ENCODE measurements at places on chromosomes 5 and 9.

DNA sequence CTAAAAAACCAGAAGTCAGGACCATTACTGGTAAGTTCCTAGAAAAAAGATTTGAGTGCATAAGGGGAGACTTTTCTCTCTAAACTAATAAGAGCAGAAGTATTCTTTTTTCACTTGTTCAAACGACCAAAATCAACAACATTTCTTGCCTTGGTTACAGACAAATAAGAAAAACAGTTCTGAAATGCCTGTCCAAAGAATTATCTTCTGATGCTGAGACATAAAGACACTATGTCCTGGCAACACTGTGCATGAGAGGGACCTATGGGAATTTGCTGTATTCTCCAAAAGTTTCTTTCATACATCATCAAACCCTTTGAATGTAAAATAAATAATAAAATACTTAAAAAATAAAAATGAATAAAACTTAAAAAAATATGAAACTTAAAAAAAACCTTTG lies 50.4 kb downstream of the ZNF474 start:
- no peak for DNase-seq

GRCh38 chr9:131733541-131734061 lies 6.3 kb downstream of the RAPGEF1 start:
- peak; percentile 19 for DNase-seq

DNA sequence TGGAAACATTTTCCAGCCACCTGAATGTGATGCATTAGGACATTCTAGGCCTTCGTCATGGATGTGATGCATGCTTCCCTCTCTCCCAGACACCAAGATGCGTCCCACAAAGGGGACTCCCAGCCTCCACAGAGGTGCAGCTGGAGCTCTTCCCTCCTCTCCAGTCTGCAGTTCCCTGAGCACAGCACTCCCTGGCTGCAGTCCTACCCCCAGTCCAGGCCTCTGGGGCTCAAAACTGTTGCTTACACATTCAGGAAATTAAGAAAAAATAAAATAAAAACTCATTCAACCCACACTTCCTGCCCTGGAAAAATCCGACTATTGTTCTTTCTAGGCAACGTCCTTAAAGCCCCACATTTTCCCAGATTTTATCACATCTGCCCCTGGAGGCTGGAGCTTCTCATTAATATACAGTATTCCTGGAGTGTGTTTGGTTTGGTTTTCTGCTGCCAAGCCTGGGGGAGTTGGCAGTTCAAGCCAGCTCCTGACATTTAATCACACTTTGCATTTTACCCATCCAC lies 78.4 kb upstream of the ICE1 start:
- no peak for DNase-seq

GRCh38 chr5:39657943-39658342 lies 233.2 kb upstream of the DAB2 start:
- no peak for DNase-seq

GRCh38 chr5:1420211-1421195 lies 24.7 kb downstream of the SLC6A3 start:
- DNase-seq = no peak

- DNase-seq = no peak
Measured at GRCh38 chr5:151740958-151741373, 17.5 kb downstream of the ATOX1 start.

All from activated T-cell treated with anti-CD3 and anti-CD28 coated beads for 4 hours (primary cell).